Natural killer cell treated with Interleukin-12 subunit alpha and Interleukin-12 subunit beta and Interleukin-15 and Interleukin-18, amount 100 ng/mL, for 72 hours (primary cell): ENCODE measurements at places on chromosomes 2 and 18. TPM values are rescaled to one million over a fixed set of nuclear protein-coding genes. Genes with fewer than 3 reads are reported as not detected.
A peak's percentile ranks its signal among the peaks of the same experiment; 100 is the strongest.

DNA sequence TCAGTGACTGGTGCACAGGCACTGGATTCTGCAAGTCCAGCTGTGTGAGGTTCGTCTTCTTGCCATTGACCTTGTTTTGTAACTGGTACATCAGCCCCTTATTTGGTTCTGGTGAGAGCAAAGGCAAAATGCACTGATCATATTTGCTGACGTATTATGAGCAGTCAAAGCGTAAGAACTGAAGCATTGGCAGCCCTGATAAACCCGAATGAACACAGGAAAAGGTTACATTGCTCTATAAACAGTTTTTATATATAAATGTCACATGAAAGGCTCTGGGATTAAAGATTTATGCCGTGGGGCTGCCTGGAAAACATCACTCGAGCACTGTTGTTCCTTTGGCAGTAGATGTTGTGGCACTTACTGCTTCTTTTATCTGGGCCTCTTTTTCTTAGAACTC is 167.9 kb downstream of the IRS1 start:
- H3K27me3 ChIP-seq: peaks cover 3% of the 10 kb centered on the region
- H3K4me3 ChIP-seq: no peak overlapping the region
- no peak overlapping the region for H3K27ac ChIP-seq
- no peaks in the 10 kb centered on the region for H3K36me3 ChIP-seq
- no peak for DNase-seq

- peaks cover 5% of the 10 kb centered on the region for H3K27me3 ChIP-seq
- H3K36me3 ChIP-seq: no peaks in the 10 kb centered on the region
- H3K4me3 ChIP-seq: no peak overlapping the region
- H3K4me1 ChIP-seq: peaks cover 2% of the 10 kb centered on the region
- DNase-seq: no peak
- H3K27ac ChIP-seq: no peak overlapping the region
These were observed 72.6 kb upstream of the DAPL1 start for GRCh38 chr2:158722266-158723105.

- no peak overlapping the region for H3K27ac ChIP-seq
- no peaks in the 10 kb centered on the region for H3K27me3 ChIP-seq
- no peaks in the 10 kb centered on the region for H3K4me1 ChIP-seq
These were observed 160.2 kb downstream of the HNMT start for GRCh38 chr2:138124521-138124920.

DNA sequence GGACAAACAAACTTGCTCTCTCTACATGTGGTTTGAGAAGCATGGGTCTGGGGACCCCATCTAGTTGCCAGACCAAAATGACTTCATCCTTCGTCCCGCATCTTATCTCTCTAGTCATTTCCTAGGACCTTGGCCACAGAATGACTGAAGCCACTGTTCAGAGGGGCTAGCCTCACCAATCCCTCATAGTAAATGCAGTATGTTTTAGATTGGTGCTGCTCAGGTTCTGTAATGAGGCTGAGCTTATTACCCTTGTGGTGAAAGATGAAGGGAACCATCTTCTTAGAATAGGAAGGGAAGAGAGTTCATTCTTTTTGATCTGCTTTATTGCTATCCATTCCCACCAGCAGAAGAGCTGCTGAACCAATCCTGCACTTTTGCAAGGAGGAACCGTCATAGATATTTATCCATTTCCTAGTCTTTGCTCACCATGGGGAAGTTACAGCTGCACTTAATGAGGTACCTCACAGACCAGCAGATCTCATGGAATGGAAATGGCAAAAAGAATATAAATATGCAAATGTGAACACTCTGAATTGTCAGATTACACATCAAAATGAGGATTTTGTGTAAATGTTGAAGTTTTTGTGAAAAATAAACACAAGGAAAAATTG is 436.7 kb downstream of the LPIN1 start:
- peaks cover 6% of the 10 kb centered on the region for H3K4me1 ChIP-seq
- DNase-seq: no peak

DNA sequence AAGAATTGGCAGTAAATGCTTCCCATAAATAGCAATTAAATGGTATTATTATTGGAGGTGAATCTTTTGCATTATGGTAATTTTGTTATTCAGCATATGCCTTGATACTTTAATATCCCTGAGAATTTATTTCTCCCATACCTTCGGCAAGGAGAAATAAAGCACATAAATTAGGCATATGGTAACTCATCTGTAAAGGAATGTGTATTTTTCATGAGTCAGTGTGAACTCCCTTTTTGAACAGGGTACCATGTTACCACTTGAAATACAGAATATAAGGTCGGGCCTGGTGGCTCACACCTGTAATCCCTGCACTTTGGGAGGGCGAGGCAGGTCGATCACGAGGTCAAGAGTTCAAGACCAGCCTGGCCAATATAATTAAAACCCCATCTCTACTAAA is 18.4 kb downstream of the METTL21A start:
- peaks cover 12% of the 10 kb centered on the region for H3K36me3 ChIP-seq
- H3K27me3 ChIP-seq: no peaks in the 10 kb centered on the region
- H3K27ac ChIP-seq: no peak overlapping the region
- peaks cover 17% of the 10 kb centered on the region for H3K4me1 ChIP-seq

DNA sequence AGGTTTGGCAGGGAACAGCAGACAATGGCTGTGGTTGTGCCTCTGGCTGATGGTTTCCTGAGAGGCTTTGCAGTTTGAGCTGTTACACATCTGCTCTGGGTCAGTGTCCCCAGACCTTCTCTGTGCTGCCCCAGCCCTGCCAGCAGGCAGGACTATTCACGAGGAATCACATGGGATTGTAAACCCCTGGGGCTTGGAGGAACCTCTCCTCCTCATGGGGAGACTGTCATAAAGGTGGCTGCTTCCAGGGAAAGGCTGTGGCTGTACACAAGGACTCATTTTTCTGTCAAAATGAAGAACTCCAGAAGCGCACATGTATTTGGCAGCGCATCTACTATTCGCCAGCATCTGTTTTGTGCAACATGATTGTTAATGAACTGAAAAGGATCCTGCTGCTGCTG is 142.6 kb upstream of the CYP1B1 start:
- H3K4me1 ChIP-seq: peaks cover 4% of the 10 kb centered on the region
- no peaks in the 10 kb centered on the region for H3K36me3 ChIP-seq
- no peak overlapping the region for H3K4me3 ChIP-seq
- H3K27ac ChIP-seq: no peak overlapping the region
- DNase-seq: no peak
- peaks cover 43% of the 10 kb centered on the region for H3K27me3 ChIP-seq

Gene HMSD
- total RNA-seq: 10.3 TPM

Gene SCYGR5
- total RNA-seq: not detected

DNA sequence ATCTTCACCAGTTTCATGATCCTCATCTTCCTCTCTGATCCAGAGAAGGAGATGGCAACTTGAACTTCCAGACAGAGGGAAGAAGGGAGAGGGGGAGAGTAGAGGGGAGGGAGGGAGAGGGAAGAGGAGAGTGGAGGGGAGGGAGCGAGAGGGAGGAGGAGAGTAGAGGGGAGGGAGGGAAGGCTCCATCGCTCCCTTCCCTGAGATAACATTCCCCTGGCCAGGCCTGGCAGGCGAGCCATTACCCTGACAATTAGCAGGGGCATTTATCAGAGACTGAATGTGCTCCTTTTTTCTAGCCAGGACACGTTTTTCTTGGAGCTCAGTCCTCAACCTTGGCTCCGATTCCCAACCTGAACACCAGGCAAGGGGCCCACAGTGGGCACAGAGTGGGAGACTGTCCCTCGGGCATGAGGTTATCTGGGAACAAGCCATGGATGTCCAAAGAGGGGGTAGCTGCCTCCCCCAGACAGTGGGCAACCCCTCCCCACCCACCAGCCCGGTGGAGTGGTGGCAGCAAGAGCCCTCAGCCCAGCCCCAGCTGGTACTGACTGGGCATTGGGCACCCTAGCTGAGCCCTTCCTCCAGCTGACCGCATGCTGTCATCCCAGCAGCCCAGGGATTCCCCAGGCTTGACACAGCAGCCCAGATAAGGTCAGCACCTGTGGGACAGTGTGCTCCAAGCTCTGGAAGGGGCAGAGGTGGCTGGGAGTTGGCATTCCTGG is 81.8 kb downstream of the TNS1 start:
- no peaks in the 10 kb centered on the region for H3K4me1 ChIP-seq
- H3K4me3 ChIP-seq: no peak overlapping the region
- no peak for DNase-seq
- H3K36me3 ChIP-seq: no peaks in the 10 kb centered on the region
- peaks cover 17% of the 10 kb centered on the region for H3K27me3 ChIP-seq

GRCh38 chr2:8133363-8133762 is 548.5 kb upstream of the ID2 start:
- H3K27ac ChIP-seq: no peak overlapping the region
- no peaks in the 10 kb centered on the region for H3K27me3 ChIP-seq
- no peaks in the 10 kb centered on the region for H3K4me1 ChIP-seq
- no peak for DNase-seq
- no peak overlapping the region for H3K4me3 ChIP-seq

Gene RNF125
- 12.0 TPM for total RNA-seq

DNA sequence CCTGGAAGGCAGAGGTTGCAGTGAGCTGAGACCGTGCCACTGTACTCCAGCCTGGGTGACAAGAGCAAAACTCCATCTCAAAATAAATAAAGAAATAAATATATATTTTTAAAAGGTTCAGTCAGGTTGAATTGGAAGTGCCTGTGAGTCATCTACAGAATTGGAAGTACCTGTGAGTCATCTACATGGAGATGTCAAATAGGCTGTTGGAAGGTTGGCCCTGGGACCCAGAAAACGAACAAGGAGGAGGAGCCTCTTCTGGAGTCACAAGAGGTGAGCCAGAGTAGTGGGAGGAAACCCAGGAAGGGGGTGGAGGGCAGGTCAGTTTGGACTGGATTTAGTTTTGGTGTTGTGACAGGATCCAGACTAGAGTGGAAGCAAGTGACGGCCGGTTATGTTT is 15.2 kb upstream of the SCYGR1 start:
- no peak overlapping the region for H3K4me3 ChIP-seq
- H3K36me3 ChIP-seq: no peaks in the 10 kb centered on the region
- H3K4me1 ChIP-seq: peaks cover 2% of the 10 kb centered on the region
- H3K27ac ChIP-seq: no peak overlapping the region
- DNase-seq: no peak

DNA sequence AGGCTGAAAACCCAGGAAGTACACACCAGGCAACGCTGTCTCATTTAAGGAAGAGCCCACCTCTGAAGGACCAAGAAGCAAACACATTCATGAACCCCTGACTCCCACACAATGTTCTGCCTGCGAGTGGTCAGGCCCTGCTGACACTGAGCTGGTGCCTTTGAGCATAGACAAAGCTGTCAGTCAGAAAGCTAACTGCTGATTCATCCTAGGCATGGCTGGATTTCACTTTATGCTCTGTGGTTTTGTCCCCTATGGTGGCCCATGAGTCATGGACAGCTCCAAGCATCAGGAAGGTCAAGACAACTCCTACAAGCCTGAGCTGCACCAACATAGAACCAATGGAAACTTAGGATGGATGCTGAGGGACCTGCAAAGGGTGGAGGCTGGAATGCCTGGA is 78.9 kb downstream of the UXS1 start:
- H3K4me3 ChIP-seq: no peak overlapping the region
- H3K36me3 ChIP-seq: no peaks in the 10 kb centered on the region
- no peaks in the 10 kb centered on the region for H3K27me3 ChIP-seq

Gene CXCR1
- 0.28 TPM for total RNA-seq

GRCh38 chr2:70044290-70045040 is 42.8 kb upstream of the PCBP1 start:
- DNase-seq: no peak
- no peaks in the 10 kb centered on the region for H3K27me3 ChIP-seq
- H3K36me3 ChIP-seq: peaks cover 11% of the 10 kb centered on the region
- peak overlapping the region; percentile 98 for H3K27ac ChIP-seq

Gene TUBB6
- 7.3 TPM for total RNA-seq

Gene ICOS
- 93.6 TPM for total RNA-seq

Gene CCT7
- total RNA-seq: 436 TPM

DNA sequence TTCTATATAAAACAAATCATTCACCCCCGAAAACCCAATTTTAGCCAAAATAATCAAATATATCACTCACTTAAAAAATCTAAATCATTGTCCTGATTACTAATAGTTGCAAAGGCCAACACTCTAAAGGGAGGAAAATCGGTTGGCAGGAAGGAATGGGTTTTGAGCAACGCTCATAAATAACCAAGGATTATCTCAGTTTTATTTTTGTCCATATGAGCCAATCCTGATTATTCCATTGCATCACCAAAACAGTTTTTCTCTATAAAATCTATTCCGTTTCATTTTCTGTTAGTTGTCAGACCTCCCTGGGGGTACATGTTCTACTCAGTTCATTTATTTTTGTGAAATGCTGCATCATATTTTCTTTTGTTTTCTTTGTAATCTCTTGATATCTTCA is 174.1 kb downstream of the LRATD1 start:
- no peaks in the 10 kb centered on the region for H3K27me3 ChIP-seq
- no peak overlapping the region for H3K4me3 ChIP-seq
- H3K27ac ChIP-seq: no peak overlapping the region
- H3K4me1 ChIP-seq: no peaks in the 10 kb centered on the region
- no peaks in the 10 kb centered on the region for H3K36me3 ChIP-seq

GRCh38 chr2:134301928-134302260 is 48.0 kb downstream of the MGAT5 start:
- H3K36me3 ChIP-seq: peaks cover 10% of the 10 kb centered on the region
- DNase-seq: no peak
- no peak overlapping the region for H3K4me3 ChIP-seq
- peaks cover 33% of the 10 kb centered on the region for H3K4me1 ChIP-seq

DNA sequence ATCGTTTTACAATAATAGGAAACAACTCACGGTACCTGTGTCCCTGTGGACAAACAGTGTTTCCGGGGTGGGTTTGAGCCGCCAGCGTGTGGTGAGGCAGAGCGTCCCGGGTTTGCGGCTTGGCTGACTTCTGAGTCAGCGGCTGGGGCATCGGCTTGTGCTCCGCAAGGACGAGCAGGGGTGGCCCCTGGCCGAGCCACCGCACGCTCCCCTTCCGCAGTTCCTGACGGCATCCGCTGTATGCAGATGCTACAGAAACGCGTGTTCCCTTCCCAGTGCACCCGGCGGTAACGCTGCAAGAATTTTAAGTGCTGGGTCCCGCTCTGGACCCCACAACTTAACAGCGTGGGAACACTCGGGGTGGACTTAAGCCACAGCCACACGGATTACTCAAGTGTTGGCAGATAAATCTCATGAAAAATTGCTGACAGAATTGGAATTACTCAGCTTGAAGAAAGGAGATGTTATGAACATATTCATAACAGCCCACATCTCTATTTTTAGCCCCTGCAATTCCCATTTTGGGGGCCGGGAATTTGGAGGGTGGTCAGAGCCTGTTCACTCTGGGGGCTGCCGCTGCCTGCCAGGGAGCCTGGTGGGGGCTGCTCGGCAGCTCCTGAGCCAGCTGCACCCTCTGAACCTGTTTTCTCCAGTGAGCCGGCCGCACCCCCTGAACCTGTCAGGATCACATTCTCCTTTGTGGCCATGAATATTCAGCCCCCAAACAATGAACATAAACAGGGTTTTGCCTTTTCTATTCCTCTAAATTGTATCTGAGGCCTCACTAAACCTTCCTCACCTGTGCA is 12.6 kb upstream of the KCNG2 start:
- DNase-seq: no peak
- H3K36me3 ChIP-seq: no peaks in the 10 kb centered on the region
- no peaks in the 10 kb centered on the region for H3K4me1 ChIP-seq

DNA sequence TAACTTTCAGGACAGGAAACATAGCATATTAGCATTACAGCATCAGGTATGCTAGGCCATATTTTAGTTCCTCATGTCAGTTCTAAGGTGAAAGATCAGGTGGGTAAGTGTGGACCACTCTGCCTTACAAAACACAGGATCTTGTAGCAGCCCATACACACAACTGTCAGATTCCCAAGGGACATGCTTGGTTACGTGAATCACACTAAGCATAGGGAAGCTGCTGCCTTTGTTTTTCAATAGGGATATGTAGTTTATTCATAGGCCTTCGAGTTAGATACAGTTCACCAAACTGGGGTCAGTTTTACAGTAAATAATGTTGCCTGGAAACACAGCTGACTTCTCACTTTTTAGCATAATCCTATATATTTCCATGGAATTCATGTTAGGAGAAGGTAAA is 116.1 kb upstream of the OTX1 start:
- H3K27ac ChIP-seq: no peak overlapping the region
- H3K4me3 ChIP-seq: no peak overlapping the region
- no peaks in the 10 kb centered on the region for H3K36me3 ChIP-seq
- no peaks in the 10 kb centered on the region for H3K4me1 ChIP-seq
- DNase-seq: no peak
- no peaks in the 10 kb centered on the region for H3K27me3 ChIP-seq
